ENCODE measurements at places on chromosomes 16 and 17.

GRCh38 chr17:20284570-20285295 lies 182.6 kb downstream of the LGALS9B start:
- no peak for DNase-seq

- DNase-seq: no peak
These were observed 47.7 kb upstream of the MEAK7 start for GRCh38 chr16:84552135-84552534.

DNA sequence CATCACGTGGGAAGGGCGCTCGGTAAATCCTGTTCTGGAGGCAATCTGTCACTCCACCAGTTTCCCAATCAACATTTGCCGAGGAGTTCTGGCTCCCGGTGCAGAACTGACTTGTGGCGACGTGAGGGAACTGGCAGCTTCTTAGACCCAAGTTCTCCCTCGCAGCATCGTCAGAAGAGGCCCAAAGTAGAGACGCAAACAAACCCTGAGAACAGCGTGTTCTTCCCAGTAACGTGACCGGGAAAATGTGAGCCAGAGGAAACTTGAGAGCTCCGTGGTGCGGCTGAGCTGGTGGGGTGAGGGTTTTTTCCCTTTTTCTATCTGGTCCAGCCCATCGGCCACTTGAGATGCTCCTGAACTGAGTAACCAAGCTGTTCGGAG lies 158.9 kb upstream of the CACNG5 start:
- no peak for DNase-seq

- DNase-seq: no peak
These were observed 168.5 kb downstream of the KATNIP start for GRCh38 chr16:27718201-27719105.

DNA sequence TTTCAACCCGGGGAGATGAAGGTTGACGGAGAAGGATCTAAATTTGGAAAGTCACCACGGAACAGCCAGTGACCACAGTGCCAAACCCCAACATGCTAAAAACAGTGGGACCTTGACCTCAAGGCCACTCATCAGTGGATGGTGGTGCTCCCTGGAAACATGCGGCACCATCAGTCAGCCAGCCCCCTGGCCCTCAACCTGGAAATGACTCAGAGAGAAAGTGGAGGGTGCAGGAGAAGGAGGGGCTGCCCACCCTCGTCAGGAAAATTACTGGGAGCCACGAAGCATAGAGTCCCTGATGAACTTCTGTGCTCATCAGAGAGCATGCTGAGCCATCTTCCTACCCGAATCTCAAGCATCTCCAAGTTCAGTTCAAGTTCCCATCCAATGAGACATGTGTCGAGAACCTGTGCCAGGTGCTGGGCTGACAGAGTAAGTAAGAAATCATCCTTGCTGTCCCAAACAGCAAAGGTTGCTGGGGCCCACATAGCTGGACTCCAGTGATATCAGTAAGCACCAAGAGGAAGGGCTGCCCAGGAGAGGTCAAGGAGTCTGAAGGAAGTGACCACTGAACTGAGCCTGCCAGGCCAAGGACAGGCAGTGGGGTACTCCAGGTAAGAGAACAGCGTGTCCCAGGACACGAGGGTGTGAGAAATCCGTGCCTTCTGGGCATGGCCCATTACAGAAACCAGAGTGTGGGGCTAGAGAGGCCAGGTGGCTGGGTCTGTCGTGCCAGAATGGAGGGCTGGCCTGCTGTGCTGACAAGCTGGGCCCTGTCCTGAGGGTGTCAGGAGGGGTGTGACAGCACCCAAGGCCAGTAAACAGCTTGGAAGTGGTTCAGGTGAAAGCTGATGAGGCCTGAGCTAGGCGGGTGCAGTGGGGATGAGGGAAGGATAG lies 5.2 kb downstream of the PECAM1 start:
- DNase-seq: no peak

DNA sequence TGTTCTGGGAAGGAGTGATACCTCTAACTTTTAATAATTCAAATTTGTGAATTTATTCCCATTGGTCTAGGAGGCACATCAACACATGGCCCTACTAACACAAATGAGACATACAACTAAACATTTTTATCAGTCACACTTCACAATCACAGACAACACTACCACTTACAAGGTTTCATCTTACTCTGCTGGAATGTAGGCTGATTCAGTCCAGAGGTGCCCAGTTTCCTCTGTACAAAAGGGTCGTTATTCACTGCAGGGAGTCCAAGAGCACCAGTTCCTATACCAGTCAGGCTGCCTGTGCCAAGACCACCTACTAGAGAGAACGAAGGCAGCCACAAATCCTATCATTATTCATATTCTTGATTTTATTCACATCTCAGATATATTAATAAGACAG lies 41.4 kb downstream of the SETD6 start:
- DNase-seq: no peak

- DNase-seq: no peak
These were observed 26.5 kb upstream of the PPM1D start for GRCh38 chr17:60573236-60574051.

- DNase-seq: no peak
These were observed 18.7 kb upstream of the EVI2A start for GRCh38 chr17:31339906-31340661.

- no peak for DNase-seq
These were observed 6.8 kb downstream of the OSGIN1 start for GRCh38 chr16:83959656-83960434.

- no peak for DNase-seq
These were observed 954 bp downstream of the MYO1D start for GRCh38 chr17:32875923-32876416.

- no peak for DNase-seq
These were observed 210.4 kb downstream of the CA10 start for GRCh38 chr17:51948128-51948527.

- DNase-seq: no peak
These were observed 293.7 kb upstream of the FOXF1 start for GRCh38 chr16:86216591-86216990.

DNA sequence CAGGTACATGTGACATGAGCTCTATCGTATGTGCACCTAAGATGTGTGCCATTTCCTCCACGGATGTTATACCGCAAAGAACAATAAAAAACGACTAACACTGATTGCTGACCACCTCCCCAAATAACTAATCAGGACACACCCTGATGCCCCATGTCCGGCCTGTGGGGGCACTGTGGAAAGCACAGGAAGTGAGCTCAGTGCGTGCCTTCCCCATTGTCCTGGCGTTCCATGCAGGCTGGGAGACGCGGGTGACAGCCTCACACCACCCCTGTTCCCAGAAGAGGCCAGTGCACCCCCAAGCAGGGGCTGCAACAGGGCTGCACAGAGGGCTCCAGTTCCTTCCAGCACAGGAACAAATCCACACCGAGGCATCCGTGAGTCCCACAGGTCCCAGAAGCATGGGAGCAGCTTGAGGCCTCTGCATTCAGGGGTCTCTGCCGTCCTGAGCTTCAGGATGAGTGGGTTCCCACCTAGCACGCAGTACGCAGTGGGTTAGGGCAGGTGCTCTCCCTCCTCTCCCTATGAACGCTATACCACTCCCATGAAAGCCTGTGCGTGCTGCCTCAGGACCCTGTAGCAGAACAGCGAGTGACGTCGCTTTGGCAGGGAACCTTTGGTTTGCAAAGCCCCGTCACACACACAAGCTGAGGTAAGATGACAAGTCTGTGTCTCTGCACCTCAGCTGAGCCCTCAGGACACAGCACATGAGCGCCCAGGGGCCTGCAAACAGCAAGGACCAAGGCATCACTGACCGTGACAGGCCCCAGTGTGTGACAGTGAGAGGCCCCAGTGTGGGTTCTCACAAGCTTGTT lies 117.7 kb downstream of the ZNF778 start:
- DNase-seq: no peak

GRCh38 chr16:76182041-76182635 lies 95.1 kb upstream of the CNTNAP4 start:
- DNase-seq: no peak

DNA sequence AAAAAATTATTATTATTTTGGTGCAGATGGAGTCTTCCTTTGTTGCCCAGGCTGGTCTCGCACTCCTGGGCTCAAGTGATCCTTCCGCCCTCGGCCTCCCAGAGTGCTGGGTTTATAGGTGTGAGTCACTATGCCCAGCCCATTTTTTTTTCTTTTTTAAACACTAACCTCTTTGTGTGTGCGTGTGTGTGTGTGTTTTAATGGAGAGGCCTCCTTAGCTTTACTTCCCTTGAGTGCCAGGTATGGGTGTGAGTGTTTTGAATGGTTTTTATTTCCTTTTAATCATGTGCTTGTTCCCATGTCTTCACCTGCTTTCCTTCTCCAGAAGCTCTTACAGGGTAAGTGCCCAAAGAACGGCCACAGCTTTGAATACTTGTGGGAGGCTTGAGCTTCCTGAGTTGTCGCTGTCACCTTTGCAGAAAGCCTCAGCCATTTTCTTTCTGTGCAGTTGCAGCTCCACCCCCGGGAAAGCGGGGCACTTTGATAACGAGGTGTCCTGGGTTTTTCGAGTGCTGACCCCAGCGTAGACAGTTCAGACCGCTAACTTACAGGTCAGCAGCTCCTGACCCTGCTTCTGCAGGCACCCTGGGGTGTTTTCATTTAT lies 22.6 kb downstream of the AKAP1 start:
- no peak for DNase-seq

DNA sequence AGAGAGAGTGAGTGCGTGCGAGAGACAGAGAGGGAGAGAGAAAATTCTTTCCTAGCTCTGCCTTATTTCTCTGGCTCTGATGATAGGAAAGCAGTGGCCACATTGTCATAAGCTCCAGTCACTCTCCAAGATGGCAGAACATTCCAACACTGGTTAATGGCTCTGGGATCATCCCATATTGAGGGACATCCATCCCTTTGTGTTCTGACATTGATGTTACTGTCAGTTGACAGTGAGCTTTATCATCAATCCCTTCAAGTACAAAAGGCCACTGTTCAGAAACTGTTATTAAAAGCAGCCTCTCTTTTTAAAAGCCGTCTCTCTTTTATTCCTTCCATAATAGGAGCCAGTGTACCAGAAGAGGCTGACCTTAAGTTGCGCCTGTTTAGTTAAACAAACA lies 1084.9 kb upstream of the RBFOX1 start:
- no peak for DNase-seq

GRCh38 chr17:41652461-41652970 lies 28.1 kb upstream of the KRT17 start:
- no peak for DNase-seq

GRCh38 chr17:309361-309888 lies 43.2 kb downstream of the RPH3AL start:
- no peak for DNase-seq

DNA sequence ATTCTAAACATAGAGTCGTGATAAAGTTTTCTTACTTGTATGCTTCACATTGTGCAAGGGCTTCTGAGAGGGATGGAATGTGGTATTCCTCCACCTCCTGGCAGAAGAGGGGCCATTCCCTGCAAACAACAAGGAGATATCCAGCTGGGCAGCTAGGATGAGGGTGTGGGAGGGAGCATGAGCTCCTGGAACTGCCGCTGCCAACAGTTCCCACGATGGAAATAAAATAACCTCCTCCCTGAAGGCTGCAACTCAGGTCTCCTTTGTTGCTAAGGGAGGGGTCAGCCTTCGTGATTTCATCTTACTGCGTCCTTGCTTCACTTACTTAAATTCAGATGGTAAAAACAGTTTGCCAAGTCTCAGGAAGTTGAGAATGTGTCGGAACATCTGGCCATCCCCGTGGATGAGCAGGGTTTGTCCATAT lies 15.6 kb downstream of the PLEKHG4 start:
- DNase-seq: no peak

GRCh38 chr17:70938336-70938735 lies 769.0 kb downstream of the KCNJ2 start:
- DNase-seq: no peak

- no peak for DNase-seq
These were observed 154.2 kb downstream of the MRM1 start for GRCh38 chr17:36755586-36755985.

- DNase-seq: no peak
These were observed 24.8 kb upstream of the STH start for GRCh38 chr17:45973946-45974859.

DNA sequence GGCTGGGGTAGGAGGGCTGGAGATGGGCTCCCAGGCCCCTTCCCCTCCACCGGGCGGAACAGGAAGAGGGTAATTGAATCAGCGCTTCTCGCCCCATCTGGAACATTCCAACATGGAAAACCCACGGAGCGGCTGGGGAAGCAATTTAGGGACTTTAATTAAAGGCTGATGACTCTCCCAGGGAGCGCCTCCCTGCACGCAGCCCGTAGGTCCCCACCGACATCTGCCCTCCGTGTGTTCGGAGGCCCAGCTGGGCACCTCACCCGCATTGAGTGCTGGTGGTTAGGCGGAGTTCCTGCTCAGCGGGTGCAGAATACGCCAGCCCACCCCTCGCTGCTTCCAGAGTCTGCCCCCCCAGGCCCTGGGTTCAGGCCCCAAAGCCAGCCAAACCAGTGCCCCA lies 10.0 kb downstream of the HS3ST6 start:
- DNase-seq: no peak

- no peak for DNase-seq
These were observed 143.1 kb upstream of the KCNJ18 start for GRCh38 chr17:21549107-21549687.

DNA sequence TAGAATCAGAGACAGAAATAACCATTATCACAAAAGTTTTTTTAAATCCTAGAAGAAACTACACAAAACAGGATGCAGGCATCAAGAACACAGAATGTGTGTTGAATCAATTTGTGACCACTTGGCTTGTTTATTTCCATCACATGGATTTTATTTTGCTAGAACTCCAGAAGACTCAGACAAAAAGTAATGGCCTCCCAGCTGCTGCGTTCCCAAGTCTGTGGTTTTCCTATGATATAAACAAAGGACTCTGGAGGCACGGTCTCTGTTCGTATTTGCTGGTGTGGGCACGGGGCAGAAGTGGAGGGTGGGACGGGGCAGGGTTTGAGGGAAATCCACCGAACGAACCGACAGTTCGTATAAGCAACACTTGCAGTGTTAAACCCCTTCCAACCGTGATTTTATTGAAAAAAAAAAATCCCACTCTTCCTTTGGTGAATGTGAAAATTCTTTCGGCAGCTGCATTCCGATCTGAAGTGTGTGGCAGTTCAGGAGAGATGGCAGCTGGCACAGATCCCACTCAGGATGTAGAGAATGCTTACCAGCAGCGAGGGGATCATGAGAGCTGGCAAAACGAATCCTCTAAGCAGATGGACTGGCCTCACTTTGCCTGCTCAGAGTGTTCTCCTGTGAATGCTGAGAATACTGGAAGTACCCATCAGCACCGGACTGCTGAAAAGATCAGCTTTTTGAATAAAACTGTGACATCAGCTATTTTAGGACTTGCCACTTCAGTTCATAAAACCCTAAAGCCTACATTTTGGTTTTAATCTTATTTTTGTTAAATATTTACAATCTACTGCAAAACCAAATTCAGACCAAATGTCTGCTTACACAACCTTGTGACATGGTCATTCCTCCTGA lies 165.2 kb downstream of the VPS53 start:
- DNase-seq: no peak
